NCI-H1930 (cell line): ENCODE measurements at places on chromosomes 1 and 21.
A peak's percentile ranks its signal among the peaks of the same experiment; 100 is the strongest.

GRCh38 chr1:215421744-215422143, 145.4 kb upstream of the KCTD3 start:
- DNase-seq = no peak

DNA sequence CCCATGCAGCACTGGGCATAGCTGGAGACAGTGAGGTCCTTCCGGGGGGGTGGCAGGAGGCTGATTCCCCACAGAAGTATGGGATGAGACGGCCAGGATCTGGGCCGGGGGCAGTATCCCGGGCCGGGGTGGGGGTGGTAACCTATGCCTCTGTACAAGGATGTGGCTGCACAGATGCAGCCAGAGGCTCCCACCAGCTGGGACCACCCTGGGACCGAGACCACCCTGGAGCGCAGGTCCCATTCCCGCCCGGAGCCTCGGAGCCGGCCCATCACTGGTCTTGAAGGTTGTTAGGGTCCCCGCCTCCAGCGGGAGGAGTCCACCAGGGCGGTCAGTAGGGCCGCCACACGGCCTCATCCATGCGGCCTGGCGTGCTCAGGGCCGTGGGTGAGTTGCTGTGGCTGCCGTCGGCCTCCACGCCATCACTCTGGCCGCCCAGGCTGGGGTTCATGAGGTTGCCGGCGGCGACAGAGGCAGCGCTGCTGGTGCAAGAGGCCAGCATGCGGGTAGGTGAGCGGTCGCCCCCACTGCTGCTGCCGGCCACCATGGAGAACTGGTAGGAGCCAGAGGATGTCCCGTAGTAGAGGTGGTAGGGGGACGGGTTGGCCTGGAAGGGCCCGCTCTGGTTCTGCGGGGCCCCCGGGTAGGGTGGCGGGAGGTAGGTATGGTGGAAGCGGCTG, 28.1 kb downstream of the RUNX3 start:
- DNase-seq = no peak

- no peak for DNase-seq
Measured at GRCh38 chr1:78304761-78305160, 186.0 kb upstream of the PTGFR start.

DNA sequence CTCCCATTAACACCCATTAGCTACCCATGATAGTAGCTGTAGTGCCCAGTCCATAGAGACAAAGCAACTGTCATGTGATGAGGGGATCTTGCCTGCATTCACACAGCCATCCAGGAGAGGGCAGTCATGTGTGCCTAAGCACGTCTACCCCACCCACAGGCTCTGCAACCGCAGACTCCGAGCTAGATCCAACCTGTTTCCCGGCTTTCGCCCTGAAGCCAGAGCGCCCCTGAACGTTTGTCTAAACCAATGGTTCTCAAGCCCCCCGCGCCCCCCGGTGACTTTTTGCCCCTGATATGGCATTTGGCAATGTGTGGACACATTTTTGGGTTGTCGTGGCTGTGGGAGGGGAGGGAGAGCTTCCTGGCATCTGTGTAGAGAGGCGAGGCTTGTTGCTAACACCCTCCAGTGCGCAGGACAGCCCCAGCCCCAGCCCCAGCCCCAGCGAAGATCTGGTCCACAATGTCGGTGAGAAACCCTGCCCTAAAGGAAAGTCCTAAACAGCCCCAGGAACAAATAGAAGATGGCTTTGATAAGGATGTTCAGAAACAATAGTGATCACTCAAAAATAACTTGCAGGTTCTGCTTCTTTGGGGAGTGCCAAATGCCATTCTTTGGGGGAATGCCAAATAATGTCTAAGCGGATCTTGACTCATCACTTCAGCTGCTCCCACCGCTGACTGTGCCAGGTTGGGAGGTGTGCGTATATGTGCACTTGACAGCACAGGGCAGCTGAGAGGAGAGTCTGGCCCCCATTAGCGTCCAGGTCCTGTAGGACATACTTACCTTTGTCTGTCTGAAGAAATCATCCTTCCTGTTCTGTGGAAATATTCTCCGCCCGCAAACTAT, 34.5 kb downstream of the SLC44A3 start:
- DNase-seq = peak; percentile 59

DNA sequence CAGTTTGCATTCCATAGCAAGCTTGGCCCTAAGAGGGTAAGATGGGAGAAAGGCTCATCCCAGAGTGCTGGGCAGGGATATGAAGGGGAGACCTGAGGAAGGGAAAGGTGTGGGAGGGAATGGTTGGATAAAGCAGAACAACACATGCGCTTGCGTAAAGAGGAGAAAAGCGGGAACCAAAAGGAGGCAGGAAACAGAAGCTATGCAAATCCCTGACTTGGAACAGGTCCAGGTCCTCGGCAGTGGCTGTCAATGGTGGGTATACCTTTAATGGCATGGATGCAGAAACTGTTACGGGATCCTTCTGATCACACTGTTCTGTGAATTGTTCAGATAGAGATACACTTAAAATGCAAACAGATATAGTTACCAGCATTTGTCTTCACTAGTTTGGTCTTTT, 455.6 kb downstream of the SIPA1L2 start:
- no peak for DNase-seq

DNA sequence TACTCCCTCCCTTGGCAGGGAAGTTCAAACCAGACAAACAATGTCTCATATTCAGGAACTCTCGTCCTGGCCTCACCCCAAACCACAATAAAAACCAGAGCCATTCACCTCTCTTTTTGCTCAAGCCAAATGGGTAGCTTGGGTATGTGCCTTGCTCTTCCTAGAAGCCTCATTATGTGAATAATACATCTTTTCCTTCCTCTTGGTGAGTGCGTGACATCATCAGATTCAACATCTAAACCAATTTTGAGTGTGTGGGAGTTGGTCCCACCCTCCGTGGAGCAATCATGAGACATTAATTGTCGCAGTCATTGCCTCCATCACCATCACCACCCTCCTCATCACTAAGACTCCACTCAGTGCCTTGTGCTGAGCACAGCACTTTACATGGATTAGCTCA, 482.9 kb downstream of the PTPRU start:
- DNase-seq = no peak

GRCh38 chr1:226737819-226738420, 1.2 kb downstream of the ITPKB start:
- DNase-seq = no peak

DNA sequence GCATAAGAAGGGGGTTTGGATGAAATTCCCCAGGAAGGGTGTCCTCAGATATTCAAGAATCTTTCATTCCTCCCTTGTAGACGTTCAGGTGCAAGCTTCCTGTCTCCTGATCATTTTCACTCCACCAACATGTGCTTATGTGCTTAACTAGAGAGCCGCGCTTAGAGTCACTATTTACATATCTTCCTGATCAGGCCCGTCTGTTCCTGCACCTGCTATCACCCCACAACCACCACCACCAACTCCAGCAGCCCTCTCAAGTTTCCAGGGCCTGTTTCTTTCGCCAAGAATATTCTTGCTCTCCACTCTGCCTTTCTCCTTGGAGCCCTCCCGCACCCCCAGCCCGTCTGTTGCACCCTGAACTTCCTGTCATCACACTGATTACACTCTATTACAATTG, 113.4 kb downstream of the SPSB1 start:
- no peak for DNase-seq

GRCh38 chr1:212914789-212915188, 35.6 kb upstream of the VASH2 start:
- no peak for DNase-seq

DNA sequence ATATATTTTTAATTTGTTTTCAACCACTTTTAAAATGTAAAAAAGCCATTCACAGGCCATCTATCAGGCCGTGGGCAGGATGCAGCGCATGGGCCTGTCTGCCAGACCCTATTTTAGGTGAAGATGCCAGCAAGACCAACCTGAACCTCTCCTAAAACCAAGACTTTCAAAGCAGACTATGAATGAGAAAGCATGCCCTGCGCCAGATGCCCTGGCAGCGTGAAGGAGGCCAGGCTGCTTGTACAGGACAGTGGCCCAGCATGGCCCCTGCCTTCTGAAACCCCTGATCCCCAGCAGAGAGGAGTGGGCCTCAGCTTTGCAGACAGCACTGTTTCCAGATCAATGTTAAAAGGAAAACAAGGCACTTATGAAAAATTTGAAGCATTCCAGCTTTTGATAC, 31.6 kb downstream of the WDR4 start:
- DNase-seq = no peak

- DNase-seq = no peak
Measured at GRCh38 chr1:67041841-67042503, 12.0 kb downstream of the SLC35D1 start.

DNA sequence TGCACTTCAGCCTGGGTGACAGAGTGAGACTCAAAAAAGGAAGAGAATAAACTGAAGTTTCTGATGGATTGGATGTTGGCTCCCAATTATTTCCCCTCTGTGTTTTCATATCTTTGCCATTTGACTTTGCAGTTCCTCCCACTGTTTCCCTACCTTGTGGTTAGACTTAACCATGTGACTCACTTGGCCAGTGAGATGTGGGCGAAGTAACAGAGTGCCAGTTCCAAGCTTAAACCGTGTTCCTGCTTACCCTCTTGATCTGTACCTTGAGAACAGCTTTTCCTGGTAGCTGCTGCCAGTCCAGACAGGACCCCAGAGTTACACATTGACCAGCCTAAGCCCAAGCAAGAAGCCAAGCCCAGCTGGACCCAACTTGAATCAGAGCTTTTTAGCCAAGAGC, 323.4 kb downstream of the LTN1 start:
- DNase-seq = no peak

GRCh38 chr1:4019147-4019521, 119.1 kb upstream of the C1orf174 start:
- no peak for DNase-seq

- DNase-seq = no peak
Measured at GRCh38 chr21:43599728-43600127, 59.6 kb downstream of the HSF2BP start.
